ENCODE measurements at places on chromosomes 1 and 21.

GRCh38 chr1:241932845-241933244 lies 24.7 kb upstream of the BECN2 start:
- no peak for DNase-seq

DNA sequence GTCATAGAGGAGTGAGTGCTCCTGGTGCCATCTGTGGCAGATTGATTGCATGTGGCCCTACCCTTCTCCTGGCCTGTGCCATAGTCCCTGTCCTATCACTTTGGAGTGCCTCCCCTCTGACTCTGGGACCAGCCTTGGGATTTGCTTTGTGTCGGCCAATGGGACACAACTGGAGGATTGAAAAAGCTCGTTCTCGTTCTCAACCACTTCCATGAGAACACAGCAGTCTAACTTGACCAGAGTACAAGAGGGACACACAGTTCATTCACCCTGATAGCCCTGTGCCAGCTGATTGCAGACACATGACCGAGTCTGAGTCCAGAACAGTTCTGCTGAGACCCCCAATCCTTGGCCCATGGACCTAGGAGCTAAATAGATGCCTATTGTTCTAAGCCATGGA lies 47.8 kb downstream of the C1orf198 start:
- DNase-seq = no peak

DNA sequence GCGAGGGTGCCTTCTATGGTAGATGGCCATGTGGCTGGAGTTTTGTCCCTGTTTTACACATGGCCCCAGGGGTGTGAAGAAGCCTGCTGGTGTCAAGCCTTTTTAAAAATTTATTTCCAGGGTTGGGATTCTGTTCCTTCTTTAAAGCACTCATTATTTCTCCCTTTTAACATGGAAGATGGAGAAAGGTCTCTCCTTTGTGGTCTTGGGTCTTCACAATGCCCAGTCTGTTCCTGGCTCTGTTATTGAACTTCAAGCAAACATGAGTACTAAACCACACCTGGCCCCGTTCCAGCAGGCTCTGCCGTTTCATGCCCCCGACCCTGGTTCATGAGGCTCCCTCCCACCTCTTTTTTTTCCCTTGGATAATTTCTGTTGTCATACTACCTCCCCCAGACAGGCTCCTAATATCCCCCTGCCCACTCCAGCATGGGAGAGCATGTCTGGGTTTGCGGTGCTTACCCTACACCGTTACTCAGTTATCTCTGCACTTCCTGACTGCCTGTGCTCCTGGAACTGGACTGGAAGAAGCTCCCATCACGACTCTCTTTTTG lies 121.2 kb upstream of the KIAA0040 start:
- DNase-seq = no peak

GRCh38 chr21:45427331-45428271 lies 22.6 kb downstream of the COL18A1 start:
- no peak for DNase-seq

- no peak for DNase-seq
Measured at GRCh38 chr1:11592752-11593151, 61.5 kb downstream of the FBXO2 start.

- DNase-seq = peak; percentile 67
Measured at GRCh38 chr1:48776393-48777218, at the start of gene BEND5. Gene BEND5 (minus strand): TSS chr1:48776891. CDS start chr1:48776831, 60 bp downstream.

DNA sequence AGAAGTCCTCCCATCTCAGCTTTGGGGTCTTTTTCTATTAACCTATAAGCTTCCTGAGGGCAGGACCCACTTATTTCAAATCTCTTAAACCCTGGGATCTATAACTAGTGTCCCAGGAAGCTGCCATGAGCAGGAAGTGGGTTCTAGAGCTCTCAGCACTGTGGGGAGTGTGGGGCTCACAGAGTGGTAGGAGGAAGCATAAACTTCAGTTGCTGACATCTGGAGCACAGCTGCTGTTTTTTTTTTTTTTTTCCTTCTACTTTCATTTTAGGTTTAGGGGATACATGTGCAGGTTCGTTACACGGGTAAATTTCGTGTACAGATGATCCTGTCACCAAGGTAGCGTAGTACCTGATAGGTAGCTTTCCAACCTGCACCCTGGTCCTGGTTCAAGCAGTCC lies 59.3 kb downstream of the AK4 start:
- no peak for DNase-seq

DNA sequence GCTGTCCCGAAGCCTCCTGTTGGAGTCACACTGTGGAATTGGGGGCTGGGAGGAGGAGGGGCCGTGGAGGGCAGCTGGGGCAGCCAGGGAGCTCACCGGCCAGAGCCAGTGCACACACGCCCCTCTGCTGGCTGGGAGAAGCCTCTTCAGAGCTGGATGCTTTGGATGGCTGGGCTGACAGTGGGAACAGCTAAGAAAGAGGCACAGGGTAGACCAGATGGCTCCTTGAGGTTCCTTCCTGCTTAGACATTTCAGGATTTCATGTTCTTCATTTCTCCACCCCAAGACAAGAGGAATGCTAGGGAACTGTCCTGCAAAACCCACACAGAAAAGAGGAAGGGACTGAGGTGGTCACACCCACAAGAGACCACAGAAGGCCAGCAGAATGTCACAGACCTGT lies 254.8 kb upstream of the VAMP3 start:
- DNase-seq = no peak

DNA sequence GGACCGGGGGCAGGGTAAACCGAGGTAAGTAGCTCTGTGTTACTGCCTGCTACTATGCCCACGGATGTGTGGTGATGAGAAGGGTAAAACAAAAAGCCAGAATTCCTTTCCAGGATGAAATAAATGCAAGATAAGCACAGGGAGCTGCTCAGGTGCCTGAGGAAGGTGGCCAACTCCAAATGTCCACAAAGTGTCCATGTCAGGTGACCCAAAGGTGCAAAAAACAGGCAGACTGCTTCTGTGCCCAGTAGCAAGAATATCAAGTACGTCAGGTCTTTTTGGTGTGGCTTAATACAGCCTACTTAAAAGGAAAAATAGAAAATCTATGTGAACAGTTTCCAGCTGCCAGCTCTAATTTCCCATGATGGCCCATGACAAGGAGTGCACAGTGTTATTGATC lies 279.3 kb downstream of the SETD4 start:
- DNase-seq = no peak

GRCh38 chr1:86503406-86504136 lies 34.8 kb downstream of the CLCA1 start:
- DNase-seq = no peak

- no peak for DNase-seq
Measured at GRCh38 chr1:2624735-2625300, 8.0 kb downstream of the MMEL1 start.

- no peak for DNase-seq
Measured at GRCh38 chr1:29121936-29122681, 1.6 kb downstream of the TMEM200B start.

DNA sequence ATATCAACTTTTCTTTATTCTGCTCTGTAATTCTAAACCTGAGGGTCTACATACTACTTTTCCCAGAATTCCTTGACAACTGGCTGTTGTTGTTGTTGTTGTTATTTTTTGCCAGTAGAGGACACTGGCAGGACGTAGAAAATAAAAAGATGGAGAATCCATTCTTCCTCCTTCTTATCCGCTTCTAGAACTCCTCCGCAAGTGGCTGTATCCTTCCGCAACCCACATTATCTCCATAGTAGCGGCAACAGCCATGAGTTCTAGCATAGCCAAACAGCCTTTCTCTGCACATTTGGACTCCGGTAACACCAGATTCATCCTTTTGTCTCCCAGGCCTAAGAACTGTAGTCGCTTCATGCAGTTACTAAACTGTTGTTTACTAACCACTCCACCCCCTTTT lies 91.1 kb upstream of the CACHD1 start:
- no peak for DNase-seq

GRCh38 chr1:94039871-94040569 lies 80.9 kb downstream of the ABCA4 start:
- DNase-seq = no peak

- DNase-seq = no peak
Measured at GRCh38 chr1:177208920-177209319, 38.2 kb downstream of the BRINP2 start.

- no peak for DNase-seq
Measured at GRCh38 chr1:26972390-26972789, 12.1 kb upstream of the KDF1 start.

GRCh38 chr1:109197158-109198042 lies 16.3 kb upstream of the SARS1 start:
- DNase-seq = no peak

DNA sequence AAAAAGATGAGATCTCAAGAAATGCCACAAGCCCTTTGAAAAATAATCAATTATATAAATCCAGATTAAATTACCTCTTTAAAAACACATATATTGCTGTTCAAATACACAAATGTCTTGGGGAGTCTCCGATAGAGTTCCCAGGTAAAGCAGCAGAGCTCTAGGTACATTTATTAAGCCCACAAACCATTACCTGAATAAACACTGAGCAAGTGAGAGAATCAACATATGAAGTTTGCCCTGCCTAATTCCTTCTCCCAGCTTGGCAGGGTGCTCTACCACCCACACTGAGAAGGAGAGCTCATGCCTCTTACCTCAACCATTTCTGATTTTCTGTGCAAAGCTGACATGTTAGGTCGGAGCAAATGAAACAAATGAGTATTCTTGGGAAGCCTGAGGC lies 402.4 kb downstream of the KCNH1 start:
- no peak for DNase-seq

GRCh38 chr1:241962153-241962552 lies 4.6 kb downstream of the BECN2 start:
- DNase-seq = no peak

DNA sequence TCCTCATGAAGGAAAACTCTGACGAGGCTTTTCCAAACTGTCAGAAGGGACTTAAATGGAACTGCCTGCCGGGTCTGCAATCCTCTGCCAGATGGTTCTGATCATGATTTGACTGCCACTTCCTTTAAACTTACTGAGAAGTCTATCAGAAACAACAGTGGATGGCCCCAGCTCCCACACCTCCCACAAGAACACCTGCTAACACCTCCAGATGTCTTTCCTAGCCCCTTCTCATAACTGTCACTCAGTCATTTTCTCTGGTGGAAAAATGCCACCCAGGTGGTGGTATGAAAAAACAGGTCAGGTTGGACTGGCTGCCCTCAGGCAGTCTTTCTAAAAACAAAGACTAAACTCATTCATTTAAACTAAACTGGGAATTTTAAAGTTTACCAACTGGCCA lies 66.7 kb upstream of the ABCD3 start:
- DNase-seq = no peak

GRCh38 chr1:46190539-46190938 lies 7.7 kb downstream of the POMGNT1 start:
- no peak for DNase-seq

GRCh38 chr1:58664881-58665280 lies 35.0 kb downstream of the MYSM1 start:
- DNase-seq = no peak

DNA sequence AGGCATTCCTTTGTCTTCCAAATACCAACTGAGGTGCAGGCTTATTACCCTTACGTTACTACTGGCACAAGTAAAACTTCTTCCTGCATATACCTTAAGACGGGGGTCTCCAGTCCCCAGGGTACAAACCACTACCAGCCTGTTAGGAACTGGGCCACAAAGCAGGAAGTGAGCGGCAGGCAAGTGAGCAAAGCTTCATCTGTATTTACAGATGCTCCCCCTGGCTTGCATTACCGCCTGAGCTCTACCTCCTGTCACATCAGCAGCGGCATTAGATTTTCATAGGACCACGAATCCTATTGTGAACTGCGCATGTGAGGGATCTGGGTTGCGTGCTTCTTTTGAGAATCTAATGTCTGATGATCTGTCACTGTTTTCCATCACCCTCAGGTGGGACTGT lies 113.1 kb downstream of the SLC45A1 start:
- no peak for DNase-seq

- no peak for DNase-seq
Measured at GRCh38 chr1:85867189-85867588, 159.0 kb upstream of the ZNHIT6 start.

- DNase-seq = no peak
Measured at GRCh38 chr1:244712669-244713068, 59.7 kb downstream of the DESI2 start.

DNA sequence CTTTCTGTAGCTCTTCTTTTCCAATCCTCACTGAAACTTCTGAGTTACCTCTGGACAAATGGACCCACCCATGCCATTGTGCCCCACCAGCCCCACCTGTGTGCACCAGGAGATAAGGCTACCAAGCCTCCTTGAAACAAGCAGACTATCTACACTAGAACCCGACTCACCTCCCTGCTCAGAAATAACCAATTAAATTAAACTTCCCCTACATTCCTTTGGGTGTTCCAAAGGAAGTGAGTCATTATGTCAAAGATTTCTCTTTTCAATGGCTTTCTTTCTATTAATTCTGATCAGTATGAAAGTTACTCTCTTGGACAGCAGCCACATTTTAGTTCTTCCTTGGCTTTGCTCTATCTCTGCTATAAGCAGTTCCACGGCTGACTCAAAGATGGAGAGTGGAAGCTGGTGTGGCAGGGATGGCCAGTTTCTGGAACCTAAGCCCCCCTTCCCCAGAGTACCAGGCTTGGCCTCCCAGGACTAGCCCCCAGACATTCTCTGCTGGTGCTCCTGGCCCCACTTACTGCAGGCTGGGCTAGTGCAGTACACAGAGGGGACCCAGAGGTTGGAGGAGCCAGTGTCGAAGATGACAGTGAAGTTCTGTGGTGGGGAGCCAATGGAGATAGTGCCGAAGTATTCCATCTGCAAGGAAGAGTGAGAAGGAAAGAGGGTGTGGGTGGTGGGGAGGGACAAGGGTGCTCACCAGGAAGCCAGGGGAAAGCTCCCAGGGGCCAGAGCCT lies 1.9 kb downstream of the CTSE start:
- DNase-seq = no peak

DNA sequence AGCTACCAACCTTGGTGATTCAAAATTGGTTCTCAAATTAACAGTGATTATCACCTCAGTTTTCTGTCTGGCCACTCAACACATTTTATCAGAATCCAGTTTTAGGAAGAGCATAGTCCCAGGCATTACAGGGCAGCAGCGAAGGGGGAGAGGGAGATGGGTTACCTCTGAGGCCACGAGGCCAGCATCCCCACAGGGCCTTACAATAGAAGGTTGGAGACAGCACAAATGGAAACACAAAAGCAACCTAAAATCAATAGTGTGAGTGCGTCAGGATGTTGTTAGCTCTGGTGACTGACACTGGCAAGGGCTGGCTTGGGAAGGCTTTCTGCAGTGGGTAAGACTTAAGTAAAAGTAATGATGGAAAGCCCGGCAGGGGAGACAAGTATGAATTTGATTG lies 79.5 kb downstream of the JAK1 start:
- DNase-seq = no peak

- DNase-seq = no peak
Measured at GRCh38 chr1:14826172-14826636, 227.7 kb downstream of the KAZN start.

- DNase-seq = no peak
Measured at GRCh38 chr1:117118137-117118536, 3.4 kb downstream of the TRIM45 start.

- peak; percentile 13 for DNase-seq
Measured at GRCh38 chr1:30120245-30121000, 603.0 kb downstream of the MATN1 start.

Data from NCI-H187 (cell line).